ENCODE measurements at places on chromosomes 6 and 20.

- DNase-seq, result no peak
Observed at GRCh38 chr6:119637768-119638167, 288.2 kb upstream of the MAN1A1 start.

- no peak for DNase-seq
Observed at GRCh38 chr6:6645261-6645917, 56.9 kb downstream of the LY86 start.

DNA sequence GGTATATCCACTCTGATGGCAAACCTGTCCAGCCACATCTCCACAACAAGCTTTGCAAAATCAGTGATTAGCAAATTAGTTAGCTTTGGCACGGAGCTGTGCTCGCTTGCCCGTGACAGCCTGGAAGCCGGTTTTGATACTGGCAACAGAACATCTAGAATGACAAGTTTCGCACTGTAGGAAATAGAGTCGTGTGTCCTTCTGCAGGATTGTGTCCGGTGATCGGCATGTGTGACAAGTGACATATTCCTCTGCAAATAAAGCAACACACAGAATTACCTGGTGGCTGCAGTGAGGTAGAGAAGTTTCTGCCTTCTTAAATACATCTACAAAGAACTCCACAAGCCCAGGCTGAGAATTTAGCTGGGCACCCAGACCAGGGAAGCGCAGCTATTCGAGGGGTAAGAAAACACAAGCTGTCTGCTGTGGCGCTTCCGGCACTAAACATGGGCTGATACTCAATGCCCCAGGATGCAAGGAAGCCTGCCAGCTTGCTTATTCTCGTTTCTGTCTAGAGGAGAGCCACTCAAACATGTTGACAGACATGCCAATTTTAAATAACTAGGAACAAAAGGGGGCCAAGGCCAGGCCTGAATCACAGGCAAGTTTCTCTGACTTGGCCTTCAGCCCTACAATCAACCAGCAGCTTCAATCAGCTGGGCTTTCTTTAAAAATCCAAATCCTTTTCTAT is 22.2 kb downstream of the EIF2S2 start:
- DNase-seq, result no peak

GRCh38 chr6:167409079-167409478 is 84.2 kb downstream of the TTLL2 start:
- DNase-seq, result no peak

DNA sequence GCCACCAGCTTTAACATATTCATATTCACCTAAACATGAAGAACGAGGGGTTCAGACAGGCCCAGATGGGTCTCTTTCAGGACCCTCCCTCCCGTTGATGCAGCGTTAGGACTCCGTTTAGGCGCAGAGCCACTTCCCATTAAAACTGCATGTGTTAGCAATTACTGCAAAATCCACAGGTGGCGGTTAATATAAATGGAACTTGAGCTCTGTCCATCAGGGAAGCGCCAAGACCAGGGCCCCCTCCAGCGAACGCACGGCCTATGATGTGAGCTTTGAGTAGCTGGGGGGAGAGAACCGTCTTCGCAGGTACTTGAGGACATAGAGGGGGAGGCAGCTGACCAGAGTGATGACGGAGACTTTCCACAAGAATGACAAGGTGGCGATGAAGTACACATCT is 58.4 kb upstream of the NFATC2 start:
- no peak for DNase-seq

DNA sequence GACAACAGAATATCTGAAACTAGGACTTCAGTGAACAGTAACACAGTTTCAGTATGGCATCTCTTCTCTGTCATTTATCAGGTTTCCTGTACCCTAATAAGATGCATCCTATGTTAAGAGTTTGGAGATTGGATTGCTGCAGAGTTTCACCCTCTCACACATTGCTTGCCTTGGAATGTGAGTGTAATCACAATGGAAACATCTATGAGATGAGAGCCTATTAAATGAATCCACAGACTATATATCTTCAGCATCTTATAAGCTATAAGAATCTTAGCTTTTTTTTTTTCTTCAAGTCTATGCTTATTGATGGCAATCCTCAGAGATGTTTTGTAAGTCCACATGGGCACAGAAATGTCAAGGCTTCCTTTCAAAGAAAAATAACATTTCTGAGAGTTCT is 292.5 kb downstream of the PRKN start:
- DNase-seq, result no peak

DNA sequence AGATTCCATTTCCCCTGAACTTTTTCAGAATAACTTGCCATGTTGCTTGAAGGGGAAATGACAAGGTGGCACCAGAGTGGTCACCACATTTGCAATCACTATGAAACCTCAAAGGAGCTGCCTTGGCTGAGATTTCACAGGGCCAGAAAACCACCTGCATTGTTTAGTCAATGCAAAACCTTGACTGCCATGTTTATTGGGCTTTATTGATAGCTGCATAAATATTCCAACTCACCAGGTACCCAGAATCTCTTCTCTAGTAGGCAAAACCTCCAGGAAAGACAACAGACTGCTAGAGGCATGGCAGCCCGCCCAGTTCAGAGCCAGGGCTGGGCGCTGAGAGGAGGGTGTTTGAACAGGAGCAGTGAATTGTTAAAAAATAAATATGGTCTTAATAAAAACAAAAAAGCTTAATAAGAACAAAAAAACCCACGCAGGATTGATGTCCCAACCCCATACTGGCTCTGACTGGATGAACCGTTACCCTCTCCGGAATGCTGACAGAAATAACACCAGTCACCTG is 375.6 kb downstream of the ZFAND3 start:
- peak; percentile 34 for DNase-seq

GRCh38 chr20:60069656-60070055 is 111.4 kb downstream of the CDH26 start:
- DNase-seq, result no peak

- DNase-seq, result no peak
Observed at GRCh38 chr20:19699180-19699971, 58.7 kb upstream of the RIN2 start.

GRCh38 chr6:148628251-148628650 is 118.6 kb upstream of the UST start:
- no peak for DNase-seq

- DNase-seq, result no peak
Observed at GRCh38 chr20:41040855-41041254, 12.2 kb downstream of the TOP1 start.

GRCh38 chr6:168128631-168129291 is 49.7 kb upstream of the FRMD1 start:
- DNase-seq, result peak; percentile 90

DNA sequence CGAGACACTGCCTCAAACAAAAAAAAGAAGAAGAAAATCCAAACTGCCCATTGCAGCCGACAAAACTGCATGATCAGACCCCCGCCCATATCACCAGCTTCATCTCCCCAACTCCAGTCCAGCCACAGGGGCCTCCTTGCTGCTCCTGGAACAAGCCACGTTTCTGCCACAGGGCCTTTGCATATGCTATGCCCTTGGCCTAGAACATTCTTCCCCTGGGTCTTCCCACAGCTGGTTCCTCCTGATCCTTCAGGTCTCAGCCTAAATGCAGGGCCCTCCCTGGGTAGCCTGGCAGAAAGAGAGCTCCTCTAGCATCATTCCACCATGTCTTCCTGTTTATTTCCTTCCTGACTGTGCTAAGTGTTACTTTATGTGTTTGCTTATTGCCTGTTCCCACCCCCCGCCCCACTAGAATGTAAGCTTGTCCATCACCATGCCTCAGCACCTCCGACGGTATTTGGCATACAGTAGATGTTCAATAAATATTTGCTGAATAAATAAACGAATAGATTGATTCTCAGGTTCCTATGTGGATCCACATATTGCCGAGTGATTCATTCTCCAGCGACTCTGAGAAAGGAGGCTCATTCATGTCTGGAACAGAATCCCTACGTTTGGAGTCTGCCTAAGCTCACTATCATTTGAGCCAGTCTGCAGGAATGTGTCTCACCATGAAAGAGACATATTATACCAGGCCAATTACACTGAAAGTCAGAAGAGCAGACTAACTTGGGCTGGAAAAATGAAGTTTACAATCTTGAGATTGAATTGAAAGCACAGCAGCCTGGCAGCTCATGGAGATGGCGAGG is 56.1 kb downstream of the NFATC2 start:
- DNase-seq, result no peak

GRCh38 chr6:109052018-109052651 is 42.5 kb downstream of the SESN1 start:
- no peak for DNase-seq

- DNase-seq, result no peak
Observed at GRCh38 chr20:62802026-62802712, 2.5 kb upstream of the OGFR start.

DNA sequence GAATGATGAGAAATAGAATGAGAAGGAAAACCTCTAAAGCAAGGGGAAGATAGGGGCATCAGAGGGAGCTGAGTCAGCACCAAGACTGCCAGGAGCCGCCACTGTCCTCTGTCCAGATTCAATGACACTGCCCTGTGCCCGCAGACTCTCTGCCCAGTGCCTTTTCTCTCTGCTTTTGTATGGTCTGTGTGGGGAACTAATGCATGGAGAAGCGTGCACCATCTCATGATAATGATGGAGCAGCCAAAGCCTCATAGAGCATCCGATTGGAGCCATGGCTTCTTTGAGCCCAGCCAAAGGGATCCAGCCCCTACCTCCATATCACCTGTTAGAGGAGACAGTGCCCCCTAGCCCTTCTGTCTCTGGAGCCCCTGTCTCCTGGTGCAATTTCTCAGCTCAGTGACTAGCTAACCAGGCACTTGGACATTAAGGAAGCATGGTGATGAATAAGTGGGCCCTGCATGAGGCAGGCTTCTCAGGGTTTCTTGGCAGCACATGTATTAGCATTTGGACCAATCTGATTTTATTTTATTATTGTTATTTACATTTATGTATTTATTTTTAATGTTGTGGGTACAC is 6.5 kb upstream of the PFDN4 start:
- peak; percentile 75 for DNase-seq

GRCh38 chr6:42443312-42444060 is 8.2 kb downstream of the TRERF1 start:
- DNase-seq, result no peak

DNA sequence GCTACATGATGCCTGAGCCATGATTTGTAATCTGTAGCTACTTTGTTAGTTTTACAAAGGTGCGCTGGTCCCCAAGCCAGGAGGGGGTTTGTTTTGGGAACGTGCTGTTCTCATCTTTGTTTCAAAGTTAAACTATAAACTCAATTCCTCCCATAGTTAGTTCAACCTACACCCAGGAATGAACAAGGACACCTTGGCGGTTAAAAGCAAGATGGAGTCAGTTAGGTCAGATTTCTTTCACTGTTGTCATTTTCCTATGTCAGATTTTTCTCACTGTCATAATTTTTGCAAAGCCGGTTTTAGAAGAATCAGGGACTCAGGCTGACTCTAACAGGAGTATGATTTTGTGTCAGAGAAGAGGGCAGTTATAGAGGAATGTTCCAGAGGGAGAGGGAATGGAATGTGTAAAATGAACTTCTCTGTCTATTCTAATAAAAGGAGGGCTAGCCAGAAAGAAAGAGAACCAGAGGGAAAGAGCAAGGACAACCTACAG is 2.3 kb upstream of the GMPR start:
- no peak for DNase-seq

- DNase-seq, result no peak
Observed at GRCh38 chr20:39103732-39104131, 141.6 kb downstream of the DHX35 start.

DNA sequence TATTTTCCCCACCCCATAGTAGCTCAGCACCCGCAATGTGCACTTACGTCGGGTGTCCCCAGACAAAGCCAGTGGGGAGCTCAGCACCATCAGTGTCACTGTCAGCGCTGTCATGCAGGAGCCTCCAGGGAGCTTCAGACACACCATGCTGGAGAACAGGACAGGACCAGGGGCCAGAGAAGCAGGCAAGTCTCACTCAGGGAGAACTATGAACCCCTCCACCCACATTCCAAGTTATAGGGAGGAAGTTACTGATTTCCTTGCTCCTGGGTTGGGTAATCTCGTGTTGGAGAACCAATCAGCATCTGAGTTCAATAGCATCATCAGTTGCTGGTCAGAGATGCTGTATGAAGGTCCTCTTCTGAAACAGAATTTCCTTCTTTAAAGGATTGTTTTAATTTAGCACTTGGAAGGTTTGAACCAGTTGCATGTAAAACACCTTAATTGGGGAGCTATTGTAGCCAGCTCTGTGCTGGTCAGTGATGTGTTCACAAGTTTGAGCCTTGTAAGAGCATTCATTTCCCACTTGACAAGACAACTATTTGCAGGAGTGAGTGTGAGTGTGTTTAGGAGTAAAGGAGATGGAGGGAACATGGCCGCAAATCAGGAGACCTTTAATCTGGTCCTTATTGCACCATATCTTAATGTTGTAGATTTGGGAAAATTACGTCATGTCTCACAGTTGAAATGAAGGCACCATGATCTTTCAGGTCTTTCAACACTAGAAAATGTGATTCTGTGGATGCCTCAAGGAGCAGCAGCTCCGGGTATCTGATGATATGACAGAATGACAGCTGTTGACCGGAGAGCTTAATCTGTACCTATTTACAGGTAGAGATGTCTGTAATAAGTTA is at the start of gene HLA-DRB1:
Gene HLA-DRB1 (minus strand): TSS at position 253 of the 854 bp plus-strand sequence. CDS start 106 bp downstream, at position 147.
- DNase-seq, result no peak

- no peak for DNase-seq
Observed at GRCh38 chr20:34834459-34834893, 9.0 kb upstream of the NCOA6 start.

GRCh38 chr6:111631903-111632460 is 26.3 kb upstream of the TRAF3IP2 start:
- DNase-seq, result no peak

DNA sequence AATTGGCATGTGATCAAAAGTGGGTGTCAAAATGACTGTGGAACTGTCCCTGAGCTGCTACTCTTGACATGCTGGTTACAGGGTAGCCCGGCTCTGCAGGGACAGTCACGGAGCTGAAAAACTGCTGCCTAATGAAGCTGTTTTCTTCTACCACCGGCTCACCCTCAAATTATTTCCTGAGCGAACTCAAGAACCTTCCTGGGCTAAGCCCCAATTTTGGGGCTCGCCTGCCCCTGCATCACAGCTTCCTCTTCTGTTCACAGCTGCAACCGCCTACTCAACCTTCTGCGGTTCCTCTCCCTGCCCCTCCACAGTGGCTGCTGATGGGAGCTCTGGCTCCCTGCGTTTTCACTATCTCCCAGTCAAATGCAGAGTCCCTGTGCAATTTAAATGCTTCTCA is 110.8 kb upstream of the MLN start:
- no peak for DNase-seq

GRCh38 chr6:134802426-134803058 is 147.4 kb downstream of the ALDH8A1 start:
- no peak for DNase-seq

GRCh38 chr6:139448998-139449610 is 74.7 kb upstream of the CITED2 start:
- DNase-seq, result no peak

GRCh38 chr20:30892541-30893345 is 364.7 kb upstream of the DEFB115 start:
- DNase-seq, result no peak

GRCh38 chr6:29968130-29968529 is 25.8 kb downstream of the HLA-A start:
- DNase-seq, result no peak

DNA sequence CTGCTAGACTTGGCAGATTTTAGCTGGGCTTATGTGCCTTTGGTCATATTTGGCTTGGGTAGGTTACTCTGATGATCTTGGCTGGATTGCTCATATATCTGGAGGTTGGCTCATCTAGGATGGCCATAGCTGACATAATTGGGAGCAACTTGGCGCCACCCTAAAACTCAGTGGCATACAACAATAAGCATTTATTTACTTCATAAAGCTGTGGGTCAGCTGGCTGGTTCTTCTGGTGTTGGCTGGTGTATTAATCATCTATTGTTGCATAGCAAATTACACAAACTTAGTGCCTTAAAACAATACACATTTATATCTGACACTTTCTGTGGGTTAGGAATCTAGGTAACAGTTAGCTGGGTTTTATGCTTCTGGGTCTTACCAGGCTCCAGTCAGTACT is 297.3 kb upstream of the JAG1 start:
- DNase-seq, result no peak

Data from vagina (tissue), 2 donors.